ENCODE measurements at places on chromosomes 13 and 19.

GRCh38 chr13:79655509-79655908, 174.6 kb downstream of the NDFIP2 start:
- no peak for DNase-seq

DNA sequence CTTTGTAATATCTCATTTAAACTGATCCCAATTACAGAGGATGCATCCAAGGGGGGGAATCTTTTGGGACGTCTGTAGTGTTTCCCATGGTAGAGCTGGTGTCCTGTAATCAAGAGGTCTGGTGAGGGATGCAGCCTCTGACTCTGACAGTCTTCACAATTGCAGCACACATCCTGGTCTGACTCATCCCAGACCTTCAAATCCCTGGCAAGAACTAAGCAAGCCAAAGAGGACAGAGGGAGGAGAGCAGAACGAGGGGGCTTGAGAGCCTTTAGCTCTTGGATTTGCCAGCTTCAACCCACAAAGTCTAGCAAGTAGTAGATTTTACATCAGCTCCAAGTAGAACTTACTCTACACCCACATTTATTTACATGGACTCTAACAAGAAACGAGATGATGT, 17.3 kb upstream of the FCGBP start:
- DNase-seq: no peak

DNA sequence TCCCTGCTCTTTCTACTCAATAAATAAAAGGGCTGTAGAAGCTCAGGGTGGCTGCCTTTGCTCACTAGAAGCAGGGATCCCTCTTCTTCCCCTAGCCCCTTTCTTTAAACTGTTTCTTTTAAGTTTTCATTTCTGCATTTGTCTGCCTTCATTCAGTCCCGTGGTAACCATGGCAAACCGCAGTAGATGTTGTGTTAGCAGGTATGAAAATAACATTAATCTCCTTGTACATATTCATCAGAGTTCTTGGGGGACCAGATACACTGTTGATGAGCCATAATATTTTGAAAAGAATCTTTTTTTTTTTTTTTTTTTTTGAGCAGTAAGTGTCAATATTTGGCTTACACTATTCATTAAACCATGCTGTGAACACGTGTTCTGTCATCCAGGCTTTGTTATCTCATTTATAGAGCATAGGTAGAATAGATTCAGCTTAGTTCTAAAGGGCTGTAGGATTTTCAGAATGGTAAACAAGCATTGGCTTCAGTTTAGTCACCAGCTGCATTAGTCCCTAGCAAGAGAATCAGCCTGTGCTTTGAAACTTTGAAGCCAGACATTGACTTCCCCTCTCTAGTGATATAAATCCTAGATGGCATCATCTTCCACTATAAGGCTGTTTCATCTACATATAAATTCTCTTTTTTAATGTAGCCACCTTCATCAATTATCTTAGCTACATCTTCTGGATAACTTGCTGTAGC, 59.4 kb upstream of the SPRY2 start:
- no peak for DNase-seq

DNA sequence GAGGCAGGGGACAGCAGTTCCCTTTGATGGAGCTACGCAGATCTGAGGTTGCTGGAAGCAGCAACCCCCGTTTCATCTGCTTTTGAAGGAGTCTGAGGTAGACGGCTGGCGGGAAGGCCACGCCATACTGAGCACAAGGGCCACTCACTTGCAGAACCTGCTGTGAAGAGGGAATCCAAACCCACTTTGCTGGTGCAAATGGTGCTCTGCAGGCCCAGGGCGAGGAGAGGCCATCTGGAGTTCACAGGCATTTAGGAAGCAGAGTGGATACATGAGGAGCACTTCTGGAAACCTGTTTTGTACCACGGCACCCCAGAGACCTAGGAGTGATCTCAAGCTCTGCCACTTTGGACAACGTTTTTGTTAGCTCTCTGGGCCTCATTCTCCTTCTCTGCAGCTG, 227.8 kb downstream of the UQCRFS1 start:
- no peak for DNase-seq

GRCh38 chr19:13926715-13927114, 11.5 kb downstream of the PODNL1 start:
- DNase-seq: no peak

- no peak for DNase-seq
Observed at GRCh38 chr19:14187561-14187960, 18.4 kb downstream of the ADGRL1 start.

DNA sequence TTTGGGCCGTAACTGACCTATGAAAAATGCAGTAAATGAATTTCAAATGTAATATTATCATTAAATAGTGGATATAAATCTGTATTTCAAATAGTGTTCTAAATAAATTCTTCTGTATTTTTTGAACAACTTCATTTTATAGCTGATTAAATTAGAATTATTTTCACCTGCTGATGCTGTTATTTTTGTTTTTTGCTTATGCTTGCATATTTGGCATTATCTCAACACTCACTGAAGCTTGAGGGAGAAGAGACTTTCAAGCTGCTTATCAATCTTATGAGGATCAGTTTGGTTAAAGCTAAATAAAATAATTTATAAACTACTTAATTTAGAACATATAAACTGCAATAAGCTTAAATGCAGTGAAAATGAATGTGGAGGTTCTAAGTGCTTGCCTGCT, 251.3 kb upstream of the PCDH9 start:
- DNase-seq: no peak

DNA sequence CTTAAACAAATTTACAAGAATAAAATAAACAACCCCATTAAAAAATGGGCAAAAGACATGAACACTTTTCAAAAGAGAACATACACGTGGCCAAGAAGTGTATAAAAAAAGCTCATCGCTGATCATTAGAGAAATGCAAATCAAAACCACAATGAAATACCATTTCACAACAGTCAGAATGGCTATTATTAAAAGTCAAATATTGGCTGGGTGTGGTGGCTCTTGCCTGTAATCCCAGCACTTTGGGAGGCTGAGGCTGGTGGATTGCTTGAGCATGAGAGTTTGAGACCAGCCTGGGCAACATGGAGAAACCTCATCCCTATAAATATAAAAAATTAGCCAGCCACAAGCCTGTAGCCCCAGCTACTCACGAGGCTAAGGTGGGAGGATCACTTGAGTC, 89.9 kb downstream of the UBL3 start:
- no peak for DNase-seq

DNA sequence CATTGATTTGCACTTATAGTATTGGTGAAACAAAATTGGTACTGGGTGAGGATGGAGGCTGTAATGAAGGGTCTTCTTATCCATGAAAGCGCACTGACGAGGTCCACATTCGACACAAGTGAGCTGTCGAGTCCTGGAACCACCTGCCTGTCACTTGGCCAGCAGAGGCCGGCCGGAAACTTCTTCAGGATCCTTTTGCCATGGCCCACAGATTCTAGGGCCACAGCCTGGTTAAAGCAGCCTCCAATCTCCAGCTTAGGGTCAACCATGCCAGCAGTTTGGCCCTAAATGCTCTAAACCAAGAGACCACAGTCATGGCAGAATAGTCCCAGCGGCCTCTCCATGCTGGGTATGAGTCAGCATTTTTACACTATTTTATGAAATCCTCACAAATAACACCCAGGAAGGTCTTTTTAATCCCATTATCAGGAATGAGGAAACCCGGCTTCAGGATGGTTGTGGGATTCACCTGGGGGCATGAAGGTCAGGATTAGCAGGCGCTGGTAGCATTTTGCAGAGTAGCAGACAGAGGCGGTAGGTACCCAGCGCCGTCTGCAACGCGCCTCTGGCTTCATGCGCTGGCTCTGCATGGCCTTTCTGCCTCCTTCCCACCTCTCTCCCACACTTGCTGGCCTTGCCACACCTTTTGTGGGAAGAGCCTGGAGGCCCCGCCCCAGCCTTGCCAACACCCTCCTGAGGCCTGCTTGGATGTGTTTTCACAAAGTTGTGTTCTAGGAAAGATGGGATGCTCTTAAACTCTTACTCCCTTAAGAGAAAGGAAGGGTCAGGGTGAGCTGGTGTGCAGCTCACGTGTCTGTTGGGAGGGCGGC, 15.2 kb downstream of the GAS6 start:
- no peak for DNase-seq

- no peak for DNase-seq
Observed at GRCh38 chr13:23965346-23965745, 68.0 kb upstream of the C1QTNF9B start.

- no peak for DNase-seq
Observed at GRCh38 chr13:51724721-51725120, 79.2 kb downstream of the DHRS12 start.

DNA sequence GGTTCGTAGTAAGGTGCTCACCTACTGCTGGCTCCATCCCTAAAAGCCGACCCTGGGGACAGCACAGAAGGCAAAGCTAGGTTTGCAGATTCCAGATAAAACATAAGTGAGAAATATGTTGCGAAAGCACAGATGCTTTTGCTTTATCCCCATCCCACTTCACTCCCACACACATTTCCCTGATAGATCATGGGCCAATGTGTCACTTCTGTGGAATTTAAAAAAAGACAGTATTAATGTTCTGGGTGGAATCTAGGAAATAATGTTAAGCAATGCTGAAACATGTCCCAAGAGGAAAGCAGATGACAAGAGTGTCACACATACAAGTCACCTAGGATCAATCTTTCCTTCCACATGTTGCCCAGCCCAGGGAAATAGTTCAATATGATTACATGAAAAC, 661.0 kb upstream of the MIR17HG start:
- DNase-seq: no peak

DNA sequence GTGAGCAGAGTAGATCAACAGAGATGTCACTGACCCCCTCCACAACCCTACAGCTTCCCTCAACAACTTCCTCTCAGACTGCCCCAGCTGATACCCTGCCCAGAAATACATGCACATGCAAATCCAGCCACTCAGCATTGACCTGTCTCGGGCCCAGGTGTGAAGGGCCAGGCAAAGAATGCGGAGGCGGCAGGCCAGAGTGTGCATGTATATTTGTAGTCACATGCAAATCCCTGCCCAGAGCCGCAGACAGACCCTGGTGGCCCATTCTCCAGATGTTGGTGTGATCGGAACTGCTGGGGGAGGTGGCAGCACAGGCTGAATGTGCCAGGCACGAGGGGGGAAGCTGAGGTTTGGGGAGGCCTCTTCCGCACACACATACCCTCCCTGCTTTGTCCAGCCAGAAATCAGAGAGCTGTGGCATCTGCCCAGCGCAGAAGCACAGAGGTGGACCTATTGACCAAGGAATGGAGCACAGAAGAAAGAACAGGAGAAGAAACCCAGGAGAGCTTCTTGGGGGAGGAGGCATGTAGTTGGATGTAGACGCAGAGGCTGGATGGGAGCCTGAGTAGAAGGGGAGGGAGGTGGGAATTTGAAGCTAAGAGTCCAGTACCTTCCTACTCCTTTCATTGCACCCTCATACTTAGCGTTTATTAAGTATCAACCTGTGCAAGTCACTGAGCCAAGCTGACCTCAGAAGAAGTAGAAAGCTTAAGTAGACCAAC, 14.4 kb downstream of the MEF2B start:
- DNase-seq: no peak

DNA sequence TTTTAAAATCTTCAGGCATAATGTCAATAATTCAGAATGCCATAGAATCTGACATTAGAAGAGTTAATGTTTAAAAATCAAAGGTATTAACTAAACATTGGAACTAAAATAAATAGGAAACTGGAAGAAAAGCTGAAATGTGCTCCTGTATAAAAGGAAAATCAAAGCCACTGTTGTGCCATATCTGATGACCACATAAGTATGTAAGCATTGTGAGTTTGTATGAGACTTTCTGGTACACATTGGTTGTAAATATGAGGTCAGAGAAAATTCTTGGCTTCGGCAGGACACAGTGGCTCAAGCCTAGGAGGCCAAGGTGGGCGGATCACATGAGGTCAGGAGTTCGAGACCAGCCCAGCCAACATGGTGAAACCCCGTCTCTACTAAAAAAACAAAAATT, 48.3 kb upstream of the INTS6 start:
- no peak for DNase-seq

Measured in left ventricle myocardium superior (tissue), 1 donor.